ENCODE measurements at places on chromosomes 4 and X.

DNA sequence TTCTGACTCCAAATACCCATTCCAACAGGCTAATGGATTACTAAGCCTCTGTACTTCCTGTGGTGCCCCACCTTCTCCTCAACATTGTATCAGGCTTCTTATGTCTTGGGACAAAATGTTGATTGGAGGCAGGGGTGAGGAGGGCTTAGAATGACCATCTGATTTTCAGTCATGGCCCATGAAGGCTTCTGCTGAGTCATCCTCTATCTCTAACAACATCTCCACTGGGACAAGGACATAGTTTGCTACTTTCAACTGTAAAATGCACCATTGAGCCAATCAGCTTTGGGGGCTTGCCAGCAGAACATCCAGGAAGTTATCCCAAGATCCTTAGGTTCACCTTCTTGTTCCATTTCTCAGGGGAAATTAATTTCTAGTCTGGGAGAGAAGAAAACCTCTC, 29.5 kb downstream of the MAGEB17 start:
- DNase-seq = no peak

- no peak for DNase-seq
These were observed 25.5 kb downstream of the MOB1B start for GRCh38 chr4:70927502-70928137.

DNA sequence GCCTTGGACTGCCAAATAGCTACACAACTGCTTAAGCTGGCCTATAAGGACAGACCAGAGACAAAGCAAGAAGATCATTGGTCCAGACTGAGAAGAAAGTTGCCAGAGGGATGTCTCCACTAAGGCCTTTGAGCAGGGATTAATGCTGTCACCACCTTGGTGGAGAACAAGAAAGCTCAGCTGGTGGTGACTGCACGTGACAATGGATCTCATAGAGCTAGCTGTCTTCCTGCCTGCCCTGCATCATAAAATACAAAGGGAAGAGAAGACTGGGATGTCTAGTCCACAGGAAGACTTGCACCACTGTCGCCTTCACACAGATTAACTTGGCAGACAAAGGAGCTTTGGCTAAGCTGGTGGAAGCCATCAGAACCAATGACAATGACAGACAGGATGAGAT, 40.5 kb upstream of the FAM120C start:
- DNase-seq = no peak

GRCh38 chr4:109877400-109877799, 29.5 kb downstream of the LRIT3 start:
- no peak for DNase-seq
